Activated naive CD8-positive, alpha-beta T cell treated with anti-CD3 and anti-CD28 coated beads, Interleukin-2, amount 50 U/mL, for 24 hours (primary cell): ENCODE measurements at places on chromosomes 16 and 17.

- no peak for DNase-seq
Observed at GRCh38 chr17:17535957-17536356, 39.8 kb upstream of the RASD1 start.

DNA sequence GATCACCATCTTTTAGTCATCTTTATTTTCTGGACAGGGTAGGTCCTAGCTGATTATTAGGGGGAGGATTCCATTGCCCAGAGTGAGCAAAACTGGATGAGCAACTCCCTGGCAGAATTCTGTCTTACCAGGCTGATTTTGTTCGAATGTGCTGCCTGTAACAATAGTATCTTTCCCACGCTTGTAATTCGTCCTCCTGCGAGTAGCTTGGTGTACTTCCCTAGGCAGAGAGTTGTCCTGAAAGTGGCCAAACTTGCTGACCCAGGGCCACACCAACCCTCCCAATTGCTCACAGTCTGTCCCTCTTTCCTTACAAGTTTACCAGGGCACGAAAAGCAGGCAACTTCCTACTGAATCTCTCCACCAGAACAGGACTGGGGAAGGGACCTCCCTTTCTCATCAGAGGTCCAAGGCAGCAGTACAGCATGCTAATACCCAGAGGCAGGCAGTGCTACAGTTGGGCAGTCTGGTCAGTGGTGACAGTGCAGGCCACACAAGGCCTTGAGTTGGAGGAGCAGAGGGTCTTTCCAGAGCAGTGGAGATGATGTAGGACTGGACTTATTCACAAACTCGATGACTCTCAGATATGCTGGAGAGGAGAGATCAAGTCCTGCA is 67.8 kb upstream of the NLK start:
- DNase-seq: no peak

DNA sequence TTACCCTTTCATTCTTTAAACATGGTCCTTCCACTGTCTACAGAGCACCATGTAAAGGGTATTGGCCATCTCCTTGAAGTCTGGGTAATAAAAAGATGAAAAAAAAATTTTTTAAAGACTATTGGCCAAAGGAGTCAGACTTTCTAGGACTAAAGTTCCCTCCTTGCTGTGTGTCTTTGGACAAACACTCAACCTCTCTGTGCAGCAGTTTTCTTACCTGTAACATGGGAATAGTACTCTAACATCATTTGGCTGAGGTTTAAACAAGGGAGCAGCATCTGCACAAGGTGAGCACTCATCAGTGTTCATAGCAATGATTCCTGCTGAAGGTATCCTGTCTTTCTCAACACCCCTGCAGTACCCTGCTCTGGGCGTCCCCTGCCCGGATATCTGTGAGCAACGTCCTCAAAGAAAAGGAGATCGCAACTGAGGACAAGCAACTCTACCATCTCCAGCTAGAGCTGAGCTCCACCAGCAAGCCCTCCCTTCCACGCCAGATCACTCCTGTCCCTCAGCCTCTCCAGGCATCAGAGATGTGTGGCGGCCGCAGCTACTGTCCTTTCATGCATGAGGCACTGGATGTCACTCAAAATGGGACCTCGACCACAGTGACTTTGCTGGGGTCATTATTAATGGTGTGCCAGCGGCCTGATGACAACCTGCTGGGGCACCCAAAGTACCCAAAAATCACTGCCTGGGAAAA is 29.5 kb upstream of the RPH3AL start:
- DNase-seq: no peak

GRCh38 chr17:16425698-16426659 is 10.6 kb downstream of the TRPV2 start:
- no peak for DNase-seq

DNA sequence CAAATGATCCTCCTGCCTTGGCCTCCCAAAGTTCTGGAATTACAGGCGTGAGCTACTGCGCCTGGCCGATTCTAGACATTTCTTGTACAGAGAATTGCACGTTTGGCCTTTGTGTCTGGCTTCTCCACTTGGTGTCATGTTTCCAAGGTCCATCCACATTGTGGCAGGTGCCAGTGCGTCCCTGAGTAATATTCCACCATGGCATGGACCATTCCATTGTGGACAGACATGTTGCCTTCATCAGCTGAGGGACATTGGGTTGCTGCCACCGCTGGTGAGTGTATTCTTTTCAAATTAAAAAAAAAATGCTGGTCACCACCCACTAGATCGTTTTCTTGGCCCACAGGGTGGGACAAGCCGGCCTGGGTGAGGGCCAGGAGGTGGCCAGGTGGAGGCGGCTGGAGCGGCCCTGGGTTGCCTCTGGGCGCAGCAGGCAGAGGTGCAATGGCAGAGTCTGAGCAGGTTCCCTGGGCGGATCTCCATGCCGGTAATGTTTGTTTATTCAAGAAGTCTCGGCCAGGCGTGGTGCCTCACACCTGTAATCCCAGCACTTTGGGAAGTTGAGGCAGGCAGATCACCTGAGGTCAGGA is 274.1 kb downstream of the SEC14L1 start:
- no peak for DNase-seq

DNA sequence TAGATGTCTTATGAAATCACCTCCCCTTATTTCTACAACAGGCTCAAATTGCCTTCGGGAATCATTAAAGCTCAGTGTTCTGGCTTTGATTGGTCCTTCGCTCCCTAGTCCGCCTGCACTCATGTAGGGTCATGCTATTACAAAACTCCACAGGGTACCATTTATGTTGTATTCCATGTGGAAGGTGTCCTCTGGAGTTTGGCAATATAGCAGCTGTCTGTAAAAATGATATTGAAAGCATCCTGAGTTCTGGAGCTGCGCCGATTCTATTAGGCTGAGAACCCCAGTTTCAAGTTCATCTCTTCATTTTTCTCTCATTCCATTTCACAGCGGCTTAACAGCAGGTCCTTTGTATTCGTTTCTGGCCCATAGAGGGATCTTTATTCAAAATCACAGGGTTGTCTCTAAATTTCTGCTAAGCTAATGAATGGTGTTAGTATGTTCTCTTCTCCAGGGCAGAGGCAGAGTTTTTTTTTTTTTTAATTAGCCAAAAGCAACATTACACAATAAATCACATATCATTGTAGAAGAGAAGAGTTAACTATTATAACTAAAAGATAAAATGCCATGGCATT is 71.9 kb upstream of the TEKT1 start:
- no peak for DNase-seq

DNA sequence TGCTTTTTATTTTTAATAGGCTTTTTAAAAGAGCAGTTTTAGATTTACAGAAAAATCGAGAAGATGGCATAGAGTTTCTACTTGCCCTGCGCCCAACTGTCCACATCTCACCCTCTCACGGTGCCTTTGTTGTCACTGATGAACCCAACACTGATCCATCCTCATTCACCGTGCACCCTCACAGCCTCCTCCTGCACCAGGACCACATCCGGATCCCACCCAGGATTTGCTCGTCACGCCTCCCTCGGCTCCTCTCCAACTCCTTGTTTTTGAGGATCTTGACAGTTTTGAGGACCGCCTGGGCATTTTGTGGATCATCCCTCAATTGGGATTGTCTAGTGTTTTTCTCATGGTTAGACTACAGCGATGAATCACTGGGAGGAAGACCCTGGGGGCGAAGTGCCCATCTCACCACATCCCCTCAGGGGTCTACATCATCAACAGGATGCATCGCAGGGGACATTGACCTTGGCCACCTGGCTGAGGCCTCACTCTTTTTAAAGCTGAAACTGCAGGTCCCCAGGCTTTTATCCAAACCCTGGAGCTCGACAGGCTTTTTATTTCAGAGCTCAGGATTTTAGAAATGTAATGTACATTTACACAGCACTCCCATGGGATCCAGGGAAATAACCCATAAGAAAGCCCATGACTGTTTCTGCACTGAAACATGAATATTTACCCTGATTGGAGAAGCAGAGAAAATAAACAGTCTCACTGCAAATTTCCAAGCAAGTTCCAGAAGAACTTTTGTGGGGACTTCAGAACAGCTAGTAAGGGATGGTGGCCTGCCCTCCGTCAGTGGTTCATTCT is 71.8 kb upstream of the ZNF469 start:
- DNase-seq: no peak
